Glutamatergic neuron (in vitro differentiated cells): ENCODE measurements at places on chromosomes 2 and 18.

GRCh38 chr2:84805250-84805958, 75.5 kb downstream of the TRABD2A start:
- DNase-seq: no peak

DNA sequence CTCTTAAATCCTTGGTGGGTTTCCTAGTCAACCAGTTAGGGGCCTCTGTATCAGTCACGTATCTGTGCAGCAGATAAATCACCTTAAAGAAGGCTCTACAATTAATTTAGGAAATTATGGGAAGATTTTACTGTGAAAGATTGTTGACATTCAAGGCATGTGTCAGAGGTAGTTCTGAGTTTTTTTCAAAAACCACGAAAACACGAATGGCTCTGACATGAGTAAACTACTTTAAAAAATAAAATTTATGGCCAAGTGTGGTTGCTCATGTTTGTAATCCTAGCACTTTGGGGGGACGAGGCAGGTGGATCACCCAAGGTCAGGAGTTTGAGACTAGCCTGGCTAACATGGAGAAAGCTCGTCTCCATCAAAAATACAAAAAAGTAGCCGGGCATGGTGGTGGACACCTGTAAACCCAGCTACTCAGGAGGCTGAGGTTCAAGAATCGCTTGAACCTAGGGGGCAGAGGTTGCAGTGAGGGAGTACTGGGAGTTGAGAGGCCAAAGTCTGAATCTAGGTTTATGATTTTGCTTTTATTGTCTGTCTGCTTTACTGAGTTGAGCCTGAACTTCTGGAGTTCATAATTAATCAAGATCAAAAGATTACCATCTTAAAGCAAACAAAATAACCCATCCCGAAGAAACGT, 77.1 kb downstream of the SPRED2 start:
- no peak for DNase-seq

GRCh38 chr2:157808421-157808820, 67.7 kb downstream of the ACVR1 start:
- DNase-seq: no peak

DNA sequence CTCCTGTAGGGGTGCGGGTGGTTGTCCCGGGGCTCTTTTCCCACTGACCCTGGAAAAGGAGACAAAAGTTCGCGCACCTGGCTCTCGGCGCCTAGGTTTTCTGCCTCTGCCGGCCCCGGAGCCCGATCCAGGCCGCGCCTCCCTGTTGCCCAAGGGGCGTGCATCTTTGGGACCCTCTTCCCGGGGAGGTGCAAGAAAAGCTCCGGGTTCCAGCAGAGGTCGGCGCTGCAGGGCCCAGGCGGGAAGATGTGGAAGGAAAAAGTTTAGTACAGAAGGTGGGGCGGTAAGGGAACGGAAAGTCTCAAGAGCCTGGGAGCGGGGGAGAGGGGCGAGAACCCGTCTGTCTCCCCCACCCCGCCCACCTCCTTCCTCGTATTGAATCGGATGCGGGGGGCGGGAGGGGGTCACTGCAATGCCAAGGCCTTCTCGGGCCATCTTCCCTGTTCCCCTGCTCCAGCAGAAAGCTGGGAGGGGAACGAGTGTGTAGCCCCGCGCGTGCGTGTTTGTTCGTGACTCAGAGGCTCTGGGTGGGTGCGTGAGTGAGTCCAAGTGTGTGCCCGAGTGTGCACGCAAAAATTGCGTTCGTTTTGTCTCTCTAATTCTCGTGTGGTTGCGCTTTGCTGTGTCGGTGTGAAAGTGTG, 6.3 kb upstream of the EN1 start:
- no peak for DNase-seq
